CD4-positive, alpha-beta T cell treated with Interleukin-21 for 1 hour (primary cell): ENCODE measurements at places on chromosomes 1 and 21.

- DNase-seq: peak; percentile 56
These were observed 13.2 kb downstream of the ADGRB2 start for GRCh38 chr1:31750858-31751510.

DNA sequence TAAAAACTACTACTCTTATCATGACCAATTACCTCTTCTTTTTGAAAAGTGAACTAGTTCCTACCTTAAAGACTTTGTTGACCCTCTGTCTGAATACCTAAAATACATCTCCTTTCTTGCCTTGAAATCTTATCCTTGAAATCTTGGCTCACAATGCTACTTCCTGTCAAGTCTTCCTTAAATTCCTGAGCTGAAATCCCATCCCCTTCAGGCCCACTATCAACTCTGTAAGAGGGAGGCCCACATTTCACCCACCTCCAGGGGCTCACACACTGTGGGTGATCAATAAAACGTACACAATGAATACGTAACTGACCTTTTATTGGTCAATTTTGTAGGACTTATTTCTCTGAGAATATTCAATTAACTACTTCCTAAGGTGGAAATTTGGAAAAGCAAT lies 88.0 kb downstream of the APP start:
- no peak for DNase-seq

DNA sequence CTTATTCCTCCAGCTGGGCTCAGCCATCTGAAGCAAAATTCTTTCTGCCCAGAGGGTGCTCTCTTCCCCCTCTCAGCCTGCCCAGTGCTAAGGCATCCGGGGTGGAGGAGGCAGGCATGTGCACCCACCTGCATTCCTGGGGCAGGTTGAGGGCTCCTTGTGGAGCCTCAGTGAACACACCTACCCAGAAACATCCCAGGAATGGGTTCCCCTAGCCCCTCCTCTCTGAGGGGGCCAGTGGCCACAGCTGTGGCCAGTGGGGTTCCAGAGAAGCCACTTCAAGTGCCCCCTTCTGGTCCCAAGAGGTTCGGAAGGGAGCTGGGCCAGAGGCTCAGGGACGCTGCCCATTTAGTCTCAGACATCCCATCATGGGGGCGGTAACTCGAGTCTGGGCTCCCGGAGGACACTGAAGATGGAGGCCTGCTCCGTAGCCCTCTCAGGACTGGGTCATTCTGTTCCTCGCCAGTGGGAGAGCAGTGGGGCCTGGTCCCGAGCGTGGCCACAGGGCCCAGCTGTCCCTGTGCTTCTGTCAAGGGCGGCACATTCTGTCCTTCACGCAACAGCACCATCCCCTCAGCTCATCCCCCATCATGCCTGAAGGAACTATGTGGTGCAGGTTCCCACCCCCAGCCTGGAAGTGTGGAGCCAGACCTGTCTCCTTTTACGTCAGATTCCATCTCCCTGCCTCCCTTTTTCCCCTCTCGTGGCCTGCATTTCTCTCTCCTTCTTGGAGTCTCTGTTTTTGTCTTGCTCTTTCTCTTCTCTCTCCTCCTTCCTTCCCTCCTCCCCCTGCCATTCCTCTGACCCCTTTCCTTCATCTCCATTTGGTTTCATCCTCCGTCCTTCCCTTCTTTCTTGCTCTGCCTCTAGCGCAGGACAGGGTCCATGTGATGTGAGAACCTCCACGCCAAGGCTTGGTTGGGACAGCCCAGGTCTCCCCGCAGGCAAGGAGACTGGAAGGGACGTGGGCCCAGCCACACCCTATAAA lies 49.6 kb upstream of the KDM4A start:
- DNase-seq: no peak

DNA sequence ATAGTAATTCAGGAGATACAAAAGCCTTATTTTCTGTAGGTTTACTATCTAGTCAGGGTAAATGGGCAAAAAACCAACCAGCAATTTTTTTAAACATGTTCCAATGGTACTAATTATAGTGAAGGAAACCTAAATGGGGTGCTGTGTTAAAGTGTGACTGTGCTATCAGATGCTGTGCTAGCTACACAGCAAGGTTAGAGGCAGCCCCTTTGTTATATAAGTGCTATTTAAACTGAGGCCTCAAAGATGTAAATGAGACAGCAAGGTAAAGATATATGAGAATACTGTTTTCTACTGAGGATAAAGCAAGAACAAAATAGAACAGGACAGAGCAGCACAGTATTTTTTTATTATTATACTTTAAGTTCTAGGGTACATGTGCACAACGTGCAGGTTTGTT lies 305.4 kb upstream of the RGS18 start:
- no peak for DNase-seq
